Forelimb muscle (tissue), 1 donor: ENCODE measurements at places on chromosomes 2 and 18.

DNA sequence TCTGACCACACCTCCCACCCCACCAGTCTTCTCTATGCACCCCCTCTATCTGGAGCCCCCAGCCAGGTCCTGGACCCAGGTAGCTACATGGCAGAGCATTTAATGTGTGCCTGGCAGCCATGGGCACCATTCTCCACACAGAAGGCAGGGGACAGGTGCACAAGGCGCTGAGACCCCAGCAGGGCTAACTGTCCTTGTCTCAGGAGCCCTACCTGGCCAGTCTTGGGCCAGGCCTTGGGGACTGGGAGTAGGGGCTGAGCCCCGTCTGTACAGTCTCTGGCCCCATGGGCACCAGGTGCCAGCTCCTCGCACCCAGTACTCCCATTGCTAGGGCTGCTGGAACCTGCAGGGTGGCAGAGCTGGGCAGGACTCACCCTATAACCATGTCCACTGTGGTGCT lies 2.9 kb downstream of the GNLY start:
- DNase-seq, result no peak

DNA sequence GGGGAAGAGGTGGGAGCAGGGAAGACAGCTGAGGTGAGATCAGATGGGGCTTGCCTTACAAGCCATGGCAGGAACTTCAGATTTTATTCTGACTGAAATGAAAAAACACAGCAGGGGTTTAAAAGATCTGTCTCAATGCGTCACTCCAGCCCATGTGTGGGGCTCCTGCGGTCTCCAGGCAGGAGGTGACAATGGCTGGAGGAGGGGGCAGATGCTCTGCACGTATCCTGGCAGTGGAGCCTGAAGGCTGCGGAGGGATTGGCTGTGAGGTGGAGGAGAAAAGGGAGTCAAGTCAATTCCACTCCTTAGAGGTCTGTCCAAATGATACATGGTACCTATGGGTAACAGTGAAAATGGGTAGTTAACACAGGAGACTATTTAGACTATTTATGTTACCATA lies 40.5 kb upstream of the KIDINS220 start:
- DNase-seq, result no peak

DNA sequence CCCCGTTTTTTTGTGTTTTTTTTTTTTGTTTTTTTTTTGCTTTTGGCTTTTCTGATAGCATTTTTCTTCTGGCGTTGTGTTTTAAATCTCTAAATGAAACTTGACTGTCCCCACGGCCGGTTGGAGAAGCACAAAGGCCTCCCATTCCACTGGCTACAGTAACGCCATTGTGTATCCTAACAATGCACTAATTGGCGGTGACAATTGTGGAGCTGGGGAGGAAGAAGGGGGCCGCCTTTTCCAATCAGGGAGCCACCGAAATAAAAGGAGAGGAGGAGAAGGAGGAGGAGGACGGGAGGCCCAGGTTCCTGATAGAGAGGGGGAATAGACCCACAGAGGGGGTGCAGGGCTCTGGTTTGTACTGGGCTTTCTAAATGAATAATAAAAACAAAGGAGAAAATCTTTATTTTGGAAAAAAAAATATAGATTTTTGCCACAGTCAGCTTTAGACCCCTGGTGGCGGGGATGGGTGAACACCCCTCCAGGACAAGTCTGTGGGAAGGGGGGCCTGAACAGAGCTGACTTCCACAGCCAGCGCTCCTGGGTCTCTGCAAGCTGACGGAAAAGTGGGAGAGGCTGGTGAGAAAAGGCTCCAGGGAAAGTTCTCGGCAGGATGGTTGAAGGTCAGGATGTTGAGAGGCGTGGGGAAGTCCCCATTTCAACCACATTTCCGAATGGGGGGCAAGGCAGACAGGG lies 43.7 kb upstream of the FZD5 start:
- no peak for DNase-seq

DNA sequence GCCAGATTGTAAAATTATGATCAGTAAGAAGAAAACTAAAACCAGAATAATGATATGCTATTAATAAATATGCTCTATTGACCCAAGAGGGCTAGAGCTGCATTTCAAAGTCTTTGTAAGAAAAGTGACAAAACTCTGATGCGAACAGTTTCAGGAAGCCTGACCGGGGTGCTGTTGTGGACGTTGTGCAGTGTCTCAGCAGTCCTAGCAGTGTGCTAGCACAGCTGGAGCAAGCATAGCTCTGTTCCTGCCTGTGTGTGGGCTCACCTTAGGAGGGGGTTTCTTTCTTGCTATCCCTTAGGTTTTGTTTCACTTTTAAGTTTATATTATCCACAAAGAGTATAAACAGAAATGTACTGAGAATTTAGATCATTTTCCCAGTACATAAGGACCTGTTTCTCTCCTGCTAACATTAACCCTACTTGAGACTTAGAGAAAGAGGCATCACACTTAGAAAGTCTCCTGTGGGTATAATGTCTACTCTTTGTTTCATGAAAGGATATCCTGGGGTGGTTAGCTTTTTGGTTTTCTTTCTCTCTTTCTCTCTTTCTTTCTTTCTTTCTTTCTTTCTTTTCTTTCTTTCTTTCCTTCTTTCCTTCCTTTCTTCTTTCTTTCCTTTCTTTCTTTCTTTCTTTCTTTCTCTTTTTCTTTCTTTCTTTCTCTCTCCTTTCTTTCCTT lies 124.5 kb downstream of the TMEM182 start:
- DNase-seq, result no peak

DNA sequence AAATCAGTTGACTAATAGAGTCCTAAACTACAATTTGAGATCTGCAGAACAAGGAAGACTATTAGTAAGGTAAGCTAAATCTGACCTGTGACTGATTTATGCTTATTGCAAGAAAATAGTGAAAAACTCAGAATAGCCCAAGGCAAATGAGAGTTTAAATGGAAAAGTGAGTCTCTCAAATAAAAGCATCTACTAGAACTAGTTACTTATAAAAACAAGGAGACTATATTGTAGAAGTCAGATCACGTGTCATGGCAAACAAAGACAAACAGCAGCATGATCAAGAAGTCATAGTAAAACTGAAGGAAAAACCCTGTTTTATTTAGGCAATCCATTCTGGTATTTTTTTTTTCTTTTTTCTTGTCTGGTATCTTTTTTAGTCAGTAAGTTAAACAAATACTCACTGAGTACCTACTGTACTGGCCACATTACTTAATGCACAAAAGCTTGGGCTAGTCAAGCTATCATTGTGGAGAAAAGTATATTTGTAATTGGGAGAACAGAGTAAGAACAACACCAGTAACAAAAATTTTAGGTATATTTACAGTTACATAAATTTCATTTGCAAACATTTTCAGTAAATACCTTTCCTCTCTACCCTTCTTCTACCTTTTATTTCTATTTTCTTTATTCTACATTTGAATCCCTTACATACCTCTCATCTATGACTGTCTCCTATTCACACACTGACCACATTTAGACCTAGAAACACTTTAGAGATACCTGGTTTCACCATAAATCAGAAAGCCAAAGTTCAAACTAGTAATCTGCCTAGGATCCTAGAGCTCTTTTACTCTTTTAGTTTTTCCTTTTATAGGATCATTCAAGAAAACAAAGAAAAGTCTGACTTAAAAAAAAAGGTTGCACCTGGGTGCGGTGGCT lies 23.7 kb downstream of the CCDC88A start:
- no peak for DNase-seq

DNA sequence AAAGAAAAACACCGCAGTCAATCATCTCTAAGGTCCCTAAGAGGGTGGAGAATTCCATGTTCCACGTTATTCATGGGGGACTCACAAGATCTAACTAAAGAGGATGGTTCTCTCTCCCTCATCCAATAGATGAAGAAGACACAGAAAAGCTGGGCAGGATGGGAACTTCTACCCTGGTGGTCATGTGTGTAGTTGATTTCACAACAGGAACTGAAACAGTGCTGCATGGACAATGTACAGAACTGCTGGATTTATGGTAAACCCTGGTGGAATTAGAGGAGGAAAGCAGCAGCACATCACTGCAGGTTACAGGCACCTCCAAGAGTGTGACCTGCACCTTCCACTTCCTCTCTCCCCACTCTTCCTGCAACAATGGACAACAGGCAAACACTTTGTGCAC lies 31.4 kb downstream of the FECH start:
- DNase-seq, result no peak

GRCh38 chr18:11268741-11269233 lies 119.4 kb upstream of the PIEZO2 start:
- peak; percentile 93 for DNase-seq

GRCh38 chr2:240234503-240234951 lies 94.1 kb upstream of the OTOS start:
- DNase-seq, result no peak

DNA sequence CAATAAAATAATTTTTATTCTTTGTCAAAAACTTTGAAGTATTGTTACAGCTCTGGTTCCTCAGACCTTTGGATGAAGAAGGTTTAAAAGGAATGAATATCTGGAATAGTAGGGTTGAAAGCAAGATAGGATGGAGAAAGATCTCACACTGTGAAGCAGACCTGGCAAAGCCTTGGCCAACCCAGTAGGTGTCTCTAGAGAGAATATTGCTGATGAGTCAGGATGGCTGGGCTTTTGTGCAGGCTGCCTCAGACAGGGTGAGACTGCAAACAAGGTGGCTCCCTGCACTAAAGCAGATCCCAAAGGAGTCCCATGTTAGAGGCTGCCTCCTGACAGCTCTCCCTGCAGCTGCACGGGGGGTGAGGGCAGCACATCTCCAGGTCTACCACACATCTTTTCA lies 226.0 kb upstream of the ITGA4 start:
- no peak for DNase-seq

DNA sequence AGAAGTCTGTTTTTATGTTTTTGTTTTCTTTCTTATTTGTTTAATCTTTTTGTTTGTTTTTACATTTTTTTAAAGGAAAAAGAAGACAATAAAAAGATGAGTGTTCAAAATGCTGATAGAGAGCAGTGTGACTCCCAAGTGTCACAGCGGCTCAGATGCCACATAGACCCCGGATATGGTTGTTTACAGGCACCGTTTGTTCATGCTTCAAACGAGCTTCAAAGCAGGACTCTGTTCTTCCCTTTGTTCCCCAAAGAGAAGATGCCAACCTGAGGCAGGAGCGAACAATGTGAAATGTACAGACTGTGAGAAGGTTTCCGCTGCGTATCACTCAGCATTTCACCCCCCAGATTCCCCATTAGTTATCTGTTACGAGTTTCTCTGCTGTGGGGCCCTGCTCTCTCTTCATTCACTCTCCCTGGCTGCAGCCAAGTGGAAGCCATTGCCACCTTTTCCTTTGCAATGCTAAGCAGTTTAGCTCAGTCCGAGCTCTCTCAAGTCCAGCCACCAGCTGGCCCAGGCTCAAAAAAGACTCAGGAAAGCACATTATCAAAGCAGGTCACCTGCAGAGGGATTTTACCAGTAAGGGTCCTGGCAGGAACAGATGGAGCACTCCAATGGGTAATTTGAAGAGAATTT lies 36.4 kb upstream of the PHLPP1 start:
- no peak for DNase-seq

DNA sequence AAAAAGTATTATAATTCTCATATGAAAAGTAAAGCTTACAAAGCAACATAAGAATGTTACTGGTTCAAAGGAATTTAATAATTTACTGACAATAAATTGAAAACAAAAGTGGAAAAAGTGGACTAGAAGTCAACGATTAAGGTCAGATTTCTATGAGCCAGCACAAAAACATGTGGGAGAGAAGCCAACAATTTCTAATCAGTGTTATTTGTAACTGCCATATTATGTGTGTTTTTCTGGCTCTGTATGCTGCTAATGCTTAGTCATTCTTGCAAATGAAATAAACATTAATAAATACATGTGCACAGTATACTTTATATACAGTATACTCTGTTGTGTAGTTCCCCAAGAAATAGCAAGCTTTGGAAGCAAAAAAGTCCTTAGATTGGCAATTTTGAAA lies 301.3 kb upstream of the RGPD4 start:
- peak; percentile 46 for DNase-seq
